ENCODE measurements at places on chromosomes 5 and 9.

DNA sequence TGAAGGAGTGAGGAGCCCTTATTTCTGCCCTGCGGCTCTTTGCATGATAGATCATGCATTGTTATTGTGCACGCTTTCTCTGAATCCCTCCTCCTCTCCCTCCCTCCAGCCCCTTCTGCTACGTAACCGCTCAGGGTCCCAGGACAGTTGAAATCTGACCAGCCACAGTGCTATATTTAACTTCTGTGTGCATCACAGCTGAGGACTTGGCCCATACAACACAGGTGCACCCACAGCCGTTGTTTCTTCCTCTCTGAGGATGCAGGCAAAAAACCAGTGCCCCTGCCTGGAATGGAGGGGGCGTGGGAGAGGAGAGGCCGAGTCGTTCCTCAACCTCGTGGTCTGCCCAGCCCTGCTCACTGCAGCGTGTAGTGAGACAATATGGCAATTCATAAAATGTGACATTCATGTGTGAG lies 335.6 kb upstream of the CLINT1 start:
- no peak for DNase-seq

DNA sequence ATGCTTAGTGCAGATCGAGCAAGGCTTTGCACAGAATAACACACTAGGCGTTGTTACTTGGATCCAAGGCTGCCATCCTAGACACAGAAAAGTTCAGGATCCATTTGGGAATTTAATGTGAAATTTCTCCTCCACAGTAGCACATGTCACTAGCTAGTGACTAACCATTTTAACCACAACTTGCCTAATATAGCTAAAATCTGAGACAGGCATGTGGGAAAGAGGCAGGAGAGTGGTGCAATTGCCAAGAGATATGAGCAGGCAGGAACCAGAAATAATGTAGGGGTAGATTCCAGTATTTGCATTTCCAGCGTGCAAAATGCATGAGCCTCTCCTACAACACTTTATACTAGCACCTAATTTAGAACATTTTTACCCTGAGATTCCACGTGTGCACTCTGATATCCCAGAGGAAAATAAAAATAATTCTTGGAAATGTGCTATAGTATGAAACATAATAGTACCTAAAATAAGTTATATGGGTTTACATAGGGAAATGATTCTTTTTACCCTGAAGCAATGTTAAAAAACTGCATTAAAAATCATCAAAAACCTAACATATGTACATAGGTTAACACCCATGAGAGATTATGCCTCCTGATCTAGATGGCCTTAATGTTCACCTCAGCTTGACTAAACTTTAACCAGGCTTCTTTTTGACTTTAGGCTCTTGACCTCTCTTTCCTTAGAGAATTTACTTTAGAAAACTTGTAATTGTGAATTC lies 1230.6 kb upstream of the NUDT12 start:
- DNase-seq = peak; percentile 41

GRCh38 chr5:14816999-14817761 lies 54.4 kb downstream of the ANKH start:
- peak; percentile 97 for DNase-seq

DNA sequence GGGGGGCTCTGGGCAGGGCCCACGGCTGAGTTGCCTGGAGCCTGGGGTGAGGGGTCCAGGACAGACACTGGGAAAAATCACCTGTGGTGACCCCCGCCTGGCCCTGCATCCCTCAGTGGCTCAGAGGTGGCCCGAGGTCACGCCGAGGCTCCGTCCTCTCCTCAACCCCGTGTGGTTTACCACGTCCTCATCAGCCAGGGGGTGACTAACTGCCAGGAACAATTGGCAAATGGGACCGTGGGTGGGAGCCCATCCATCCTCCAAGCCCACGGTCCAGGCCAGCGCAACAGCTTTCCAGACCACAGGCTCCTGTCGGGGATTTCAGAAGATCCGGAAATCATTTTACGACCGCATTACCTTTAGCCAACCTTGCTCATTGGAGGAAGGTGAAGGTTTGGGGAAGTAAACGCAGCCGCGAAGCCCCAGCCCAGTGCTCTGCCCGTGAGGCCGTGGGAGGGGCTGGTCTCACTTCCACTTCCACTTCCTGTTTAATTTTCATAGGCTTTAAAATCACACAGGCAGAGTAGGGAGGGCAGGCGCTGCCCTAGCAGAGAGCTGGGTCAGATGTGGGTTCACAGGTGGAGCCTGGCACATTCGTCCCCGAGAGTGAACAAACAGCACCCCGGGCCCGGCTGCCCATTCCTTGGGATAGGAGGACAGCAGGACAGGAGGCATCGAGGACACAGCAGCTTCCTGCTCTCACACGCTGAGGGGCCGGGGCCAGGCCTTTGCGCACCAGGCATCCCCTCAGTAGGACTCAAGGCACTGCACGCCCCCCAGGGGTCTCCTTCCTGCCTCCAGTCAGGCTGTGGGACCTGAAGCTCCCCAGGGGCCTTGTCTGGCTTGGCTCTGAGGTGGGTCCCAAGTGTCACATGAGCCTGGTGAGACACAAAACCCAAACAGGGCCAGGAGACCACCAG lies 19.8 kb upstream of the SLC9A3 start:
- no peak for DNase-seq

DNA sequence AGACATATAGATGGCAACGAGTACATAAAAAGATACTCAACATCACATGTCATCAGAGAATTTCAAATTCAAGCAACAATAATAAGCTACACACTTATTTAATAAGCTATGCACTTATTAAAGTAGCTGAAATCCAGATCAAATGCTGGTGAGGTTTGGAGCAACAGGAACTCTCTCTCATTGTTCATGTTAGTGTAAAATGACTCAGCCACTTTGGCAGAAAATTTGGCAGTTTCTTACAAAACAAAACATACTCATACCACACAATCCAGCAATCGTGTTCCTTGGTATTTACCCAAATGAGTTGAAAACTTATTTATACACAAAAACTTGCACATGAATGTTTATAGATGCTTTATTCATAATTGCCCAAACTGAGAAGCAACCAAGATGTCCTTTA lies 131.5 kb upstream of the NFIL3 start:
- peak; percentile 43 for DNase-seq

DNA sequence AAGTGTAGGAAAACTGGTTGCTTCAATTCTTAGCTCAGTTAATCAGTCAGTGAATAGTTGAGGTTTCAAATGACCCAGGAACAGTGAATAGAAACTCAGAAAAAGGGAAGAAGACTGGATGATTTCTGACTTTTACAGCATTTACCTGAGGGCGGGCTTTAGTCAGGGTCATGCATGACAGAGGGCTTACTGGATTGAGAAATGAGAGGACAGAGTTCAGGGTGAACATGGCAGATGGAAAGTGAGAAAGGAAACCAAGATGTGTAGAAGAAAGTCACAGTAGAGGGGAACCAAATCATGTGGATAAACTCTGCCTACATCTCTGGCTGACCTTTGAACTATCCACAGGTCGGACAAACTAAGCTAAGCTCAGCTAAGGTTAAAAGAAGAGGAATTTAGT lies 596.0 kb downstream of the SEMA5A start:
- DNase-seq = no peak

DNA sequence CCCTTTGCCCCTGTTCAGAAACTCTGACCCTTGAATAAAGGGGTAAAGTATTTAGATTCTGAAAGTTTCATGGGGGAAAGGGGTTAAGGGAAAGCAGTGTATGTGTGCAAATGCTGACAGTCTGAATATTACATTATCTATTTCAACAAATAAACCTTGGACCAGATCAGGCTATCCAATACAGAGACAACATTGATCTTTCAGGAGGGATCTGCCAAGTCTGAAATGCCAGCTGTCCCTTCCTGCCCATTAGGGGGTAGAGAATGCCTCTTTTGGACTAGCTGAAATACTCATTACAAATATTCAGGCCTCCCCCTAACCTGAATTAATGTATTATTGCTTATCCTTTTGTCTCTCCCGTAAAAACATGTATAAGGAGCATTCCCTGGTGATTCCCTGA lies 219.5 kb downstream of the NR3C1 start:
- DNase-seq = no peak

DNA sequence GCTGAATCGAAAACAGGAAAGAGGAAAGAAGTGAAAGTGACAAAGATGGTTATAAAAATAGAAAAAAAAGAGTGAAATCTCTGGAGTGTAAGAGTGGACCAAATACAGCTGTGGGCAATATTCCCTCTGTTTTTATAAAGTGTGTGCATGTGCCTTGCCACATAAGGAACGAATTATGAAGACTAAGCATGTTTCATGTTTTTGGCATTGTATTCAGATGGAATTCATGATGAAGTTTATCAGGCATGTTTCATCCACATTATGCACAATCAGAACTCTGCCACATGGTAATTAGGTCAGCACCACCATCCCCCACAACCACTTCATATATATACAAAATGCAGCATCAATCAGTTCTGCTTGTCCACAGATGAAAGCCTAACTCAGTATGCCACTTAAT lies 348.0 kb downstream of the ZNF608 start:
- no peak for DNase-seq

GRCh38 chr5:2674456-2674855 lies 77.0 kb downstream of the IRX2 start:
- DNase-seq = peak; percentile 31

GRCh38 chr5:180070756-180071530 lies 616 bp downstream of the RNF130 start:
- peak; percentile 50 for DNase-seq

DNA sequence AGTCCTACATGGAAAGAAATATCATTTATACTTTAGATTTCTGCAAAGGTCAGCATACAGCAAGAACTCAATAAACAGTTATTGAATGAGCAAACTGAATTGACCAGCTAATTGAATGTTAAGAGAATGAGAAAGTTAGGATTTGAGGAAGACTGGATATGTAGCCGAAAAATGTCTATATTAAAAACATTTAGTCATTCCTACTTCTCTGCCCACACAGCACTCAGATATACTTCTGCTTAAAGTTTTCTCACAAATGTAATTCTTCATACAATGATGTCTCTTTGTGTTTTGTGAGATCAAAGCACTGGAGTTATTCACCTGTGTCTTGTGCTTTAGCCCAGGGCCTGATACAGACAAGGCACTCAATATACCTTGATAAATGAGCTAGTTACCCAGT lies 188.6 kb downstream of the PARP8 start:
- no peak for DNase-seq

GRCh38 chr5:161086461-161086860 lies 234.4 kb upstream of the ATP10B start:
- DNase-seq = peak; percentile 3

DNA sequence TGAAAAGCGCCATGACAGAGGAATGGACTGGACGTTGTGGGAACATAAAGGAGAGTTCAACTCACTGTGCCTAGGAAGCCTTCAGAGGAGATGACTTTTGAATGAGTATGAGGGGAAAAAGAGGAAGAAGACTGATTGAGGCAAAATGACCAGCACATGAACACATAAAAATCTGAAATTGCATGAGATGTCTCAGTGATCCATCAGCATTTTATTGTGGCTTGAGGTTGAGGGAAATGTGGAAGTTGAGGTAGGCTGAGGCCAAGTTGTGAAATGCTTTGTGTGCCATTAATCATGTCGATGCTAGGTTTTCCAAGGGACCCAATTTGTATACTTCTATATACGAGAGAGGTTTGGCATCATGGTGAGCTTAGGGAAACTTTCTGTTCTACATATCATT lies 140.9 kb upstream of the TLX3 start:
- DNase-seq = no peak

DNA sequence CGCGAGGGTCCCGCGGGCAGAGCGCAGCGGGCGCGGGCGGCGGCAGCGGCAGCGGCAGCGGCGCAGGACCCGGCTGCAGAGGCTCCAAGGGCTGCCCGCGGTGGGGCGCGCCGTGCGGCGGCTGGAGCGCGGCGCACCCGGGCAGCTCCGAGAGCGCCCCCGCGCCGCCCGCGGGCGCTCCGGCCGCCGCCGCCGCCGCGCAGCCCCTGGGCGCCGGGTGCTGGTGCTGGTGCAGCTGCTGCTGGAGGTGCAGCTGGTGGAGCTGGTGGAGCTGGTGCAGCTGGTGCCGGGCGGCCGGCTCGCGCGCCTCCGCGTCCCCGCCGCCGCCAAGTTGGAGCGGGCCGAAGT lies 644 bp downstream of the IER5L start:
- DNase-seq = no peak

DNA sequence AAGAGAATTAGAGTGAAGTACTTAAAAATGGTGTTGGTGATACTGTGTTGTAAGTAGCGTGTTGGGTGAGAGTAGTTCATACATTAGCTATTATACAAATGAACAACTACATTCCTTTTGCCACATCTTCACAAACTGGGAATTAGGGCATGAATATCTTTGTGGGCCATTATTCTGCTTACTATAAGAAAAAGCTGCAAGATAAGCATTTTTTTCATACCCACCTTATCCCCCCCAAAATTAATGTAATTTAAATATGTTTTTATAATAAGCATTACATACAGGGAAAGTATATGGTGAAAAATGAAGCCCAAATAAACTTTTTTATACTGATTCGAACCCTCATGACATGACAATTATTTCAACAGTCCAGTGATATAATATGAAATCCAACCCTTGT lies 69.5 kb downstream of the FAM81B start:
- DNase-seq = no peak

- peak; percentile 31 for DNase-seq
These were observed 183.0 kb downstream of the CDK5RAP2 start for GRCh38 chr9:120396931-120397330.

GRCh38 chr9:106106396-106106795 lies 412.1 kb downstream of the TMEM38B start:
- DNase-seq = no peak

DNA sequence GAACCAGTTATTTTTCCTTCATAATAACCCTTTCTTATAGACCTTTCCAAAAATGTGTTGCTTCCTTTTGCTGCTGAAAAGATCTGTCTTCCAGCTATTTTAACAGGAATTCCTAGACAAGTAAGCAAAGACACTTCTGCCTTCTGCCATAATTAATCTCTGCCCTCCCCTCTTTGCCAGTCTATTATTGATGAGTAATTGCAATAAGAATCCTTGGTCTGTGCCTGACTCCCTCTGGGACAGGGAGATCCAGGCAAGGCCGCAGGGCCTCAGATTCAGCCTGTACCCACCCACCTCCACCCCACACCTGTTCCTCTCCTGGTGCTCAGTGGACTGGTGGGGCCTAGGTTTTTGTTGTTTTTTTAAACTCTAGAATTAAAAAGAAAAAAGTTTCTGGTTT lies 8.3 kb downstream of the FOXD1 start:
- no peak for DNase-seq

DNA sequence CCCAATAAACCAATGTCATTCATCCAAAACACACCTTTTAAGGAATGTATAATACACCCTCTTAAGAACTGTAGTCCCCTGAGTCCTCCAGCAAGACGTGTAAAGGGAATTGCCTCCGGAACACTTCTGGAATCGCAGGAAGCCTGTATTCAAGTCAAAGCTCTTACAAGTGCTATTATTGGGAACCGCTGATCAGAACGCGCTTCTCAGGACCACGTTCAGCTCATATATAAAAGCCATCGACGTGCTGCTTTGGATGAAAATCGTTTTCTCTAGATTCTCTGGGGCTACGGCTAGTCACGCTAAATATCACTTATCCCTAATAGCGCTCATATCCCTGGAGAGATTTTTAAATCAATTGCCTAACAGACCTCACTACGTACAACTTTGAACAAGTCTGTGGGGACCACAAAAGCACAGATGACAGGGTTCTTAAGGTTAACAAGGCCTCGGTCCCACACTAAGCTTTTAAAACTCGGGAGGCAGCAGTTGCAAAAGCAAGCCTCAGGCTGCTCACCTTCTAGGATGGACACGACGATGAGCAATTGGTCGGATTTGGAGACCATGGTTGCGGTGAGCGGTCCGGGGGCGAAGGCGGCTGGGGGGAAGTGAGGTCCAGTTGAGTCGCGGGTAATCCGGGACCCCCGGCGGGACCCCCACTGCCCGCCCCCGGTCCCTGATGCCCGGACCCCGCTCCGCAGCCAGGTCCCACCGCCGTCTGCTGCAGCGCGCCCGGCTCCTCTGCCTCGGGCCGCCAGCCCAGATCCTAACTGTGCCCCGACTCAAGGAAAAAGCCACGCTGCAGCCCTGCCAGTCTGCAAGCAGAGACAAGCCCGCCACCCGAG lies 548 bp downstream of the CEP120 start:
- DNase-seq = peak; percentile 42
